OCI-M1 (cell line): ENCODE measurements at places on chromosomes 2 and 18.

- DNase-seq = no peak
Observed at GRCh38 chr2:1601067-1601412, 143.3 kb downstream of the PXDN start.

DNA sequence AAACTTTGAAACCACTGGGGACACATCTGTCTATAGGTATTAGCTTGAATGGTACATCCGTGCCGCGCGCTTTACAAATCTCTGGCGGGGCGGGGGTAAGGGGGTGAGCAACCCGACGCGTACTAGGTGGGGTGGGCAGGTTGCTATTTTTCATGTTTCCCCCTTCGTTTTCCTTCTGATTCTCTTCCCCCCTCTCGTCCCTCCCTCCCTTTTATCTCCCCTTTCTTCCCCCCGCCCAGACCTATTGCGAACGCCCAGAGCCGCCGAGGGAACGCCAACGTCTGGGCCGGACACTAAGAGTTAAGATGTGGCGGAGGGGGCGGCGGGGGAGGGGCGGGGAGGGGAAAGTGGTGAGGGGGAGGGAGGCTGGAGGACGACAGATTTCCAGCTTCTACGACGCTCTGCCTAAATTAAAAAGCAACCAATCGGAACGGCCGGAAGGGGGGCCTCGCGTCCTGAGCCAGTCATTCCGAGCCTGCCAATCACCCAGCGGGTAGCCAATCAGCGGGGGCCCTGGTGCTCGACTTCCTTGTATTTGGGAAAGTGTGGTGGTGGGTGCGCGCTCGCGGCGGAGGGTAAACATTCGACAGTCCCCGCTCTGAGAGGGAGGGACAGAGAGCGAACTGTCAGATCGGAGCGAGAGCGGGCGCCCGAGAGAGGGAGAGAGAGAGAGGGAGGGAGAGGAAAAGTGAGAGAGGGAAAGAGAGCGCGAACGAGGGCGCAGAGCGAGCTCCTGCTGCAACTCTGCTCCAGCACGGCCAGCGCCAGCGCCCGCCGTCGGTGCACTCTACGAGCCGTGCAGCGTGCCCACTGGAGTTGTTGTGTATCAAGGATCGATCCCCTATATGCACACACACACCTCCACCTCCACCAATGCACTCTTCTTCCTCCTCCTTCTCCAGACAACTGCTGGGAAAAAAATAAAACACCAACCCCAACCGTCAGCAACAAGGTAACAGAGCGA is at the start of gene POU3F3:
POU3F3 (plus strand) TSS at position 582 of the 964 bp plus-strand sequence. CDS start 1,396 bp downstream, outside the sequence.
- no peak for DNase-seq

DNA sequence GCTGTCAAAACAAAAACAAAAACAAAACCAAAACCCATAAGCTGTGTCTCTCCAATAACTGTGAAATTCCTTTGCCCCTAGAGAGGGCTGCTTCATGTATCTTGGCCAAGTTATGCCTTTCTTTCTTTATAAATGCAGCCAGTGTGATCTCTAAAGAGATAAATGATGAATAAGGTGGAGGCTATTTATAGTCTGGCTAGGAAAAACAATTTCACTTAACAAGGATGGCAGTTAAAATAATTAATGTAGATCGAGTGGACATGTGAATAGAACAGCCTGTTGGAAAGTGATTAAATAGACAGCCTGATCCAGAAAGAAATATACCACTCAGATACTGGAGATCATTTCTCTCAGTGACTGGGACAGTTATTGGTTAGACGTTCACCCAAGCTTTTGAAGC is 1666.9 kb upstream of the CELF4 start:
- no peak for DNase-seq

- DNase-seq = peak; percentile 65
Observed at GRCh38 chr2:137952586-137953129, 11.6 kb upstream of the HNMT start.

GRCh38 chr2:168356477-168356835 is 99.6 kb upstream of the CERS6 start:
- DNase-seq = no peak

GRCh38 chr2:233384811-233385488 is 30.7 kb downstream of the DGKD start:
- no peak for DNase-seq

GRCh38 chr2:47645246-47645645 is 137.7 kb upstream of the MSH6 start:
- DNase-seq = no peak

GRCh38 chr2:144663207-144663606 is 143.3 kb upstream of the ZEB2 start:
- peak; percentile 41 for DNase-seq

GRCh38 chr18:49019446-49020045 is 68.8 kb upstream of the SMAD7 start:
- no peak for DNase-seq

DNA sequence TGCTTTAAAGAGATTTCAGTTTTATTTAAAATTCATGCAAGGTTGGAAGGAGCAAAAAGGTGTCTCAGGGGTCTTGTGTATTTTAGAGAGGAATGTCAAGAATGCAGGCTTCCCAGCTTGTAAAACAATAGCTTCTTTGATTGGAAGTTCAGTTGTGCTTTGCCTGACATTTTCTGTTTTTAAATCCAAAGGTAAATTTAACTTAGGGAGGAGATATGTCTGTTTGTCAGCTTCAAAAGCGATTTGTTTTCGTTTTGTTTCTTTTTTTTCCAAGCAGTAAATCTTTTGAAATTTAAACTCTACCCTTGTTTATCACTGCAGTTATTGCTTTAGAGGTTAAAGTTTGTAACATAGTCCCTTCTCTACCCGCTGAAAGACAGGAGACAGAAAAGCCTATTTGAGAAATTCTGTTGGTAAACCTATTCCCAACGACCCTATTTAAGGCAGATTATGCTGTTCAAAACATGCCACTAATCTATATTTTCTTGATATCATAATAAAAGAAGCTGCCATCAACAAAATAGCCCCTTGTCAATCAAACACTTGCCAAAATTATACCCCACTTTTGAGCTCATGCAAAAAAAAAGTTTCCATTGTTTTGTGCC is 639.6 kb downstream of the IRS1 start:
- no peak for DNase-seq

DNA sequence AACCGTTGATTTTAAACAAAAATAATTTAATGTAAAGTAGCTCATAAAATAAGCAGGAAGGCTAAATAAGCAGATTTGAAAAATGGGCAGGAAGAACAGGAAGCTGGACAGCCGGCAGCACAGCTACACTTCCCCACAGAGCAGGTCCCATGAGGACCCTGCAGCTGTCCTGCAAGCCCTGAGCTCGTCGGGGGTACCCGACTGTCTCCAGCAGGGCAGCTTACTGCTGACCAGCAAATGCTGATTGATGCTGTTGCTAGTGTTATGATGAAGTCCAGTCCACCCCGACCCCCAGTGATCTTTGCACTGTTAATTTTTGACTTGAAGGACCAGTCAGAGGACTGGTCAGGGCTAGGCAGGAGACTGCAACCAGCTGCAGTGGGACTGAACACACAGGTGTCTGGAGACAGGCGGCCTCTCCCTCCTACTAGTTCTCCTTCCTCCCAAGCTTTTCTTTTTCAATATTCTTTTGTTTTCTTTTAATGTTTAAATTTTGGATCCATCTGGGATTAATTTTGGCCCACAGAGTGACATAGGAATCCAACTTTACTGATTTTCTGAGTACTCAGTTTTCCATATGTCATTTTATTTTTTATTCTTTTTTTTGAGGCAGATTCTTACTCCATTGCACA is 27.7 kb downstream of the POLE4 start:
- DNase-seq = no peak

- DNase-seq = no peak
Observed at GRCh38 chr2:238458651-238459050, 31.9 kb downstream of the ASB1 start.

- DNase-seq = no peak
Observed at GRCh38 chr2:232234922-232235615, 143.5 kb upstream of the ALPP start.

DNA sequence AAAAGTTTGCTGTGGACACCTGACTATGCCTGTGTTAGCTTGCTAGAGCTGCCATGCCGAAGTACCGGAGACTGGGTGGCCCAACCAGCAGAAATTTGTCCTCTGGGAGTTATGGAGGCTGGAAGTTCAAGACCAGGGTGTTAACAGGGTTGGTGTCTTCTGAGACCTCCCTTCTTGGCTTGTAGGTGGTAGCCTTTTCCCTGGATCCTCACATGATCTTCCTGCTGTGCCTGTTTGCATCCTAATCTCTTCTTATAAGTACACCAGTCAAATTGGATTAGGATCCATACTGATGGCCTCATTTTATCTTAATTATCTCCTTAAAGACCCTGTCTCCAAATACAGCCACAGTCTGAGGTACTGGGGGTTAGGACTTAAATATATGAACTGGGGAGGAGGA is 845 bp downstream of the TMEM177 start:
- no peak for DNase-seq

DNA sequence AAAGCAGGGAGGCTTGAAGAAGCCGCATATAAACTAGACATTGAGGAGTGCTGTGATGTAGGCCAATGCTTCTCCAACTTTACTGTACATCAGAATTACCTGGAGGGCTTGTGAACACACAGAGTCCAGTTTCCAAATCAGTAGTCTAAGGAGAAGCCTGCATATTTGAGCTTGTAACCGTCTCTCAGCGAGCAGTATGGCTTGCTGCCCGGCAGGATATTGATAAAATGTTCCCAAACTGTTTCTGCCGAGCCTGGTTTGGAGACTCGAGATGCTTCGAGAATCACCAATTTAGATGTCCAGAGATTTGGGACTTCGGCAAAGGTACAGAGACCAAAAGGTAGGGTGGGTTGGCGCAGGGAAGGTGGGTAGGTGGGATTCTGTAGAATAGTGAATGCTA is 11.0 kb upstream of the RAB31 start:
- DNase-seq = no peak

- no peak for DNase-seq
Observed at GRCh38 chr2:45768208-45768607, 116.7 kb downstream of the PRKCE start.
